Cardiac fibroblast (primary cell): ENCODE measurements at places on chromosomes 7 and 10.

- DNase-seq, result peak; percentile 1
Observed at GRCh38 chr7:96084881-96085553, 236.9 kb downstream of the SLC25A13 start.

- DNase-seq, result no peak
Observed at GRCh38 chr7:54663603-54664234, 95.3 kb downstream of the SEC61G start.

- peak; percentile 60 for DNase-seq
Observed at GRCh38 chr7:47540387-47541350, 41.2 kb downstream of the TNS3 start.

GRCh38 chr10:5584895-5585516, 60.2 kb downstream of the CALML3 start:
- peak; percentile 33 for DNase-seq

GRCh38 chr10:80447436-80448190, 6.5 kb upstream of the TSPAN14 start:
- DNase-seq, result no peak

DNA sequence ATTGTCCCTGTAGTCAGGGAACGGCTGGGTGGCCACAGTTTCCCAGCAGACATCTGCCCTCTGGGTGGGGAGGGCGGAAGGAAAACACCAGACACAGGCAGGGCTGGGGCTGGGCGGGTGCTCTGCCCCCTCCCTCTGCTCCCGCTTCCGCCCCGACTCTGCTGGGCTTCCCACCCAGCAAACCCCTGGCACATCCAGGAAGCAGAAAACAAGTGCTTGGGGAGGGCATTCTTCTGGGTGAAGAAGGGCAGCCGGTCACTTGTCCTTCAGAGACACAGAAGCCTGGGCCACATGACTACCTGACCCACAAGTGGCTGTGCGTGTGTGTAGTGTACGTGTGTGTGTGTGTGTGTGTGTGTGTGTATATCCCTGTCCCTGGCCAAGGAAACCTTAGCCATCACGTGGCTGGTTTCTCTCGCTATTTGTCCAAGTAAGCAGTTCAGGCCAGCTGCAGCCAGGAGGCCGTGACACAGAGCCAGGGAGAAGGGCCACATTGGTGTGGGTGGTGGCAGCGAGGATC, 77.9 kb downstream of the ZMIZ1 start:
- DNase-seq, result no peak

- DNase-seq, result peak; percentile 69
Observed at GRCh38 chr10:108735380-108735779, 1187.9 kb downstream of the XPNPEP1 start.

DNA sequence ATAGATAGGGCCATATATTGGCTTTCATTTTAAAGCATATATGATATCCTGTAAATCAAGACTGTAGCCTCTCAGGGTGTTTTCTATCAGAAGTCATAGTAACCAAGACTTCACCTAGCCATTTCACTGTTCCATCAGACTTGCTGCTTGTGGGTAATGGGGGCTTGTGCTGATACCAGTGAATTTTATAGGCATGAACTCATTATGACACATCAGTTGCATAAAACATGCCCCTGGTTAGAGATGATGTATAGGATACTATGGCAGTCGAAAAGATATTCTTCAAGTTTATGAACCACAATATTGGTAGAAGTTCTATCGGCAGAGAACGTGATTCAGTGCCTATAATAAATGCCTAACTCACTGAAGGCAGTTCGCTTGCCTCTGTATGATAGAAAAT, 206.4 kb downstream of the ITGB1 start:
- no peak for DNase-seq

DNA sequence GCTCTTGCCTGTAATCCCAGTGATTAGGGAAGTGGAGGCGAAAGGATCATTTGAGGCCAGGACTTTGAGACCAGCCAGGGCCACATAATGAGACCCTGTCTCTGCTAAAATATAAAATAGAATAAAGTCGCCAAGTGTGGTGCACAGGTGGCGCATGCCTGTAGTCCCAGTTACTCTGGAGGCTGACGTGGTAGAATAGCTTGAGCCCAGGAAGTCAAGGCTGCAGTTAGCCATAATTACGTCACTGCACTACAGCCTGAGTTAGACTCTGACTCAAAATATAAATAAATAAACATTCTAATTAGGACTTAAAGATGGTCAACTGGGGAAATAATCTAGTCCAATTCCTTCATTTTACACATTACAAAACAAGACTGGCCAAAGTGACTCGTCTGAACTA, 768 bp downstream of the CHCHD2 start:
- DNase-seq, result peak; percentile 62

- DNase-seq, result no peak
Observed at GRCh38 chr10:7541137-7542087, 125.4 kb downstream of the ITIH5 start.

- DNase-seq, result peak; percentile 26
Observed at GRCh38 chr10:94430701-94431100, 28.4 kb downstream of the TBC1D12 start.

- peak; percentile 37 for DNase-seq
Observed at GRCh38 chr10:119139464-119140067, 25.9 kb downstream of the SFXN4 start.
